Right renal pelvis (tissue), 4 donors: ENCODE measurements at places on chromosomes 6 and 20.

GRCh38 chr6:13275435-13275989 lies 52.8 kb downstream of the TBC1D7 start:
- no peak for DNase-seq

- no peak for DNase-seq
These were observed 3.2 kb downstream of the BHLHE23 start for GRCh38 chr20:63003546-63003945.

DNA sequence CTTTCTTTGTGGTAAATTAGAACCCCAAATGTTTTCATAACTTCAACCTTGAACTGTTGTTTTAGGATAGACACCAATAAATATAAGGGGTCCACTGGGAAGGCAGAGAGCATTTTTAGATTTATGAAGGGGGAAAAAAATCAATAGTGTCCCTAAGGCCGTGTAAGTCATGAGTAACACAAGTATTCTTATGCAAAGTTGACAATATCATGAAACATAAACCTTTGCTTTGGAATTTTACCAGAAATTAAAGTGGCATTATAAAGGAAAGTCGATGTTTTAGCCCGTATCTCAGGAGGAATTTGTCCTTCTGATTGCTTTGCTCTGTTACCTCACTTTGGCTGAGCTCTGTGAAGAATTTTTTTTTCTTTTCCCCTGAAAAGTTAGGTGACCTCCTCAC lies 394.9 kb upstream of the FLRT3 start:
- no peak for DNase-seq

GRCh38 chr20:10550204-10551118 lies 115.4 kb downstream of the SLX4IP start:
- no peak for DNase-seq

GRCh38 chr6:132058975-132059374 lies 107.8 kb upstream of the CCN2 start:
- DNase-seq: no peak

- DNase-seq: no peak
These were observed 97.5 kb downstream of the CDH26 start for GRCh38 chr20:60055740-60056139.

GRCh38 chr6:153942361-153942760 lies 96.7 kb upstream of the OPRM1 start:
- no peak for DNase-seq

- DNase-seq: no peak
These were observed 31.5 kb downstream of the TSBP1 start for GRCh38 chr6:32340242-32340641.

DNA sequence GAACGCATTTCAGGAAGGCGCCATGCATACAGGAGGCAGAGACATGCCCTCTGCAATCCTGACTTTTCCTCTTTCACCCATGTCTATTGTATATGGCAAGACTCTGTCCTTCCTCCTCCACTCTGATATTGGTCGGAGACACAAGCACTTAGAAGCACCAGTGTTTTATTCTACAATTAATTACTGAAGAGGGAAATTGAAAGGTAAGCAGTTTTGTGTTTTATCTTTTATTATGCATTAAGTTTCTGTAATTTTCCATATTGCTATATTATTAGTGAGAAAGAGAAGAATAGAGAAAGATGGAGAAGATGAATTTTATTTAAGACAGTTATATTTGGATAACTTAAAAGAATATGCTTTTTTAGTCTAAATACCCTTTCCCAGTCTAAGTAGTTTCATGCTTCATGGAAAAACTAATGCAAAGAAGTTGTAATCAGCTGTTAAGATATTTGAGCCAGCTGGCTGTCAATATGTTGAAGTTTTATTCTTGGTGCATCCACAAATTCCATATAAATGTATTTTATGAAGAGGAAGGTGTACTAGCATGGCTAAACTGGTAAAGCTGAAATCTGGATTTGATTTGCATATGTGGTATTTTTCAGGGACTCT lies 13.6 kb downstream of the ARID1B start:
- DNase-seq: no peak

DNA sequence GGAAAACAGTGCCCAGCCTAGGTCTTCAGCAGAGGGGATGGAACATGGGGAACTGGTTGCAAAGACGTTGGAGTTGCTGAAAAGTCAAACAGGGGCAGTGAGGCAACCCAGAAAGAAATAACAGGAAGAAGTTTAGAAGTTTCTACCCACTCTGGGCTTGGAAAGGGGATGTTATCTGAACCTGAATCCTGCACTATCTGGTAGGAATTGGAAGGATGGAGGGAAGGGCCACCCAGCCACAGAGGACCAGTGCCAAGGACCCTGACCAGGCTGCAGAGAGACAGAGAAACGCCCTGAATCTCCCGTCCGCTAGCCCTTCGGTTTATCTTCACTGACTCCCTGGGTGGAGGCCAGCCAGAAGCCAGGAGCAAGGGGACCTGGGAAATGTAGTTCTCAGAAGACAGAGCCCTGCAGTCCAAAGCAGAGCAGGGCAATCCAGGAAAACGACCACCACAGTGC lies 217.3 kb upstream of the RREB1 start:
- DNase-seq: no peak

GRCh38 chr20:47950124-47950912 lies 165.0 kb upstream of the SULF2 start:
- DNase-seq: no peak

GRCh38 chr6:4323322-4323721 lies 187.9 kb upstream of the ECI2 start:
- DNase-seq: no peak

- no peak for DNase-seq
These were observed 332.0 kb downstream of the HAO1 start for GRCh38 chr20:7608250-7608649.

- DNase-seq: no peak
These were observed 24.7 kb downstream of the RCAN2 start for GRCh38 chr6:46466570-46466969.

DNA sequence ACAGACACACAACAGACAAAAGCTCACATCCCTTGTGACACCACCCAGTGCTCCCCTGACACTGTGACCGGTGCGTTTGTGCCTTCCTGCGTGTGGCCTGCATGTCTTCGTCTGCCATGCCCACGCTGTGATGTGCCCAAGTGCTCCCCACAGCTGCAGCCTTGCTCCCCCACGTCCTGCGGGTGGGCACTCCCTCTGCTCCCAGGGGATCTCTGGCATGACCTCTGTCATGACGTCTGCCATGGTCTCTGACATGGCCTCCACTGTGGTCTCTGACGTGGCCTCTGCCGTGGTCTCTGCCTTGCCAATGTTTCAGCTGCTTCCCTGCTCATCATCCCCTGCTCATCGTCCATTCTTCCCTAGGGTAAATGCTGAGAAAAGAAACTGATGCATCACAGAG lies 200.9 kb downstream of the DLL1 start:
- DNase-seq: no peak

DNA sequence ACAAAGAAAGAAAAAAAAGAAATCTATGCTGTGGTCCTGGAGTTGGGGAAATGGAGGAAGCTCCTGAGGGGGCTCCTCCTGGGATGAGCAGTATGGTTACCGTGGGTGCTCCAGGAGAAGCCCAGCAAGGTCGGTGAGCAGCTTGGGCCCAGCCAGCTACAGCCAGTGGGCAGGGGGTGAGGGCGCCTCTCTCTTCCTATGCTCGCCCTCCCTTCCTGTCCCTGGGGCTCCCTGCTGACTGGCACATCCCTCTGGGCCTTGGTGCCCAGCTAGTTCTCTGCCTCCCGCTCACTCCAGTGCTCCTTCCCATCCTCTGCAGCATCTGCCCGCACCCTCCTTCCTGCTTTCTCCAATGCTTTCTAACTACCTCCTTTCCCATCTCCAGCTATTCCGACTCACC lies 16.6 kb downstream of the CD40 start:
- DNase-seq: no peak

DNA sequence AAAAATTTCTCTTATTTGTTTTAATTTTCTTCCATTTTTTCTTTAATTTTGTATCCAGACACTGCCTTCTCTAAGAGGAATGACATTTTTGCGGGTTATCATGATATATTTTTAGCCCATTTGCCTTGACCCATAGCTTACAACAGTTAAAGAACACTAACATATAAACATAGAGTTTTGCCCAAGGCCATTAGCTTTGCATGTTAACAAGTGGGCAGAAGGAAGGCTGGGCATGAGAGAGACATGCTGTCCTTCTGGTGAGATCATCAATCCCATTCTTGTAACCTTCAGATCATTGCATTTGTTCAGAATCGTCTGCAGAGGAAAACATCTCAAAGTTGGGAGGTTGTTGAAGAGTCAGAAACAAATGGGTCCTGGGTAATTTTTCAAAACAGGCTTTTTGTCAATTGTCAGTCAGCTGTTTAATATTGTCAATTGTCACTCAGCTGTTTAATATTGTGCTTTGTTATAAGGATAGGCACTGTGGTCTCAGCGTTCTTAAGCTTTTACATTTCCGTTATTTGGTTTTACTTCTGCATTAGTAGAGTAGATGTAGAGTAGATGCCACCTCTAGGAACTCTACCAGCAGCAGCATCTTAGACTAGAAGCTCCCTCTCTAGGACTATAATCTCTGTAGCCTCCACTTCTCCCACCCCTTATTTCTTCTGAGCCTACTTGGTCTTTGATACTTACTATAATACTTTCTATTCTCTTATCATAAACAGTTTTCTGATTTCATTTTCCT lies 243.1 kb downstream of the ESR1 start:
- no peak for DNase-seq

GRCh38 chr6:87807475-87807874 lies 105.4 kb upstream of the AKIRIN2 start:
- no peak for DNase-seq

DNA sequence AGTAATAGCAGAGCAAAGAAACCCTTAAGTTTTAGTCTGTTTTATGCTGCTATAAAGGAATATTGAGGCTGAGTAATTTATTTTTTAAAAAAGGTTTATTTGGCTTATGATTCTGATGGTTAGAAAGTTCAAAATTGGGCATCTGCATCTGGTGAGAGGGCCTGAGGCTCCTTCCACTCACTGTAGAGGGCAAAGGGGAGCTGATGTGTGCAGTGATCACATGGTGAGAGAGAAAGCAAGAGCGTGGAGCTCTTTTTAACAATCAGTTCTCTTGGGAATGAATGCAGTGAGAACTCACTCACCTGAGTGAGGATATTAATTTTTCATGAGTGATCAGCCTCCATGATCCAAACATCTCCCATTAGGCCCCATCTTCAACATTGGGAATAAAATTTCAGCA lies 36.4 kb upstream of the SAMD3 start:
- DNase-seq: no peak

GRCh38 chr6:166411721-166412151 lies 29.0 kb upstream of the MPC1 start:
- DNase-seq: no peak

DNA sequence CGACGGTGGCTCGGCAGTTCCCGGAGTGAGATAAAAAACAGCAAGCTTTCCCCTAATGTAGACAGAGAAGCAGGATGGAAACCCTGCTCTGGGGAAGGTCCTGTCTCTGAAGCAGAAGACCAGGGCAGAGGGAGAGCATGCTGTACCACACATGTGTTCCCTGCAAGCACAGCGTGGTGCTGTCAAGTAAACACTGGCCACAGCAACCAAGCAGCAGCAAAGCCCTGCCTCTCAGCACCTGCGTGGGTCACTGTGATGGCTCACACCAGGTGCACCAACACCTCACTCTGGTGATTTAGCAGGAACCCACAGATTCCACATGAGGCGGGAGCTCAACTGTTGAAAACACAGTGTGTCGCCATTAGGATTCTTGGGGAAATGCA lies 65.2 kb upstream of the TXNDC5 start:
- no peak for DNase-seq

GRCh38 chr20:33423141-33423834 lies 20.3 kb downstream of the SNTA1 start:
- no peak for DNase-seq

GRCh38 chr20:57707320-57707719 lies 2.5 kb downstream of the PMEPA1 start:
- DNase-seq: no peak

GRCh38 chr20:43724383-43724782 lies 2.4 kb downstream of the GTSF1L start:
- no peak for DNase-seq

GRCh38 chr20:2542361-2542760 lies 6.0 kb downstream of the TMC2 start:
- no peak for DNase-seq

GRCh38 chr6:148524471-148524882 lies 181.8 kb downstream of the SASH1 start:
- DNase-seq: no peak

GRCh38 chr6:139597771-139598755 lies 223.6 kb upstream of the CITED2 start:
- DNase-seq: no peak

DNA sequence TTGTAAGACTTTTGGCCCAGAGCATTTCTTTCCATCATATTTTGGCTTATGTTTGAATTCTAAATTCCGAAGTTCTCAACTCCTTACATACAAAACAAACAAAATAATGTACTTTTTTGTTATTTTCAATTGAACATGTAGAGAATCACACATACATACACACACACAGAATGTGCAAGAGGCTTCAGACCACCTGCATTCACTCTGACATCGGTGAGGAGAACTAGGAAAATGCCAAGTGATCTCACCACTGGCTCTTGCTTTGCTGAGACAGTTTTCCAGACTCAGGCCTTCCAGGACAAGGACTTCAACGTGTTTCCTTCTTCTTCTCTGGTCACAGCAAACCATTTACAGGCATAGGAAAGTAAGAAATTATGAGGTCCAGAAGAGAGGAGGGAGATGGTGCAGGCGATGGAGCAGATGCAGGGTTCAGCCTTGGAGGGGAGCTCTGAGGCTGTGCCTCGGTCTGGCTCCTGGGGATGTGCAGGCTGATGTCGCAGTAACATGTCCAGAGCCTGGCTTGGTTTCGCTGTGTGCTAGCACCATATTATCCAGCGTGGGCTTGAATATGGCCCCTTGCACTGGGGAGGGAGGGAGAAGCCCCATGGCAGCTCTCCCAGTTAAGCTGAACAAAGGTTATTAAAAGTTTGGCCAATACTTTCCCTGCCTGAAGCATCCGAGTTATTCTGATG lies 93.4 kb downstream of the DACT2 start:
- DNase-seq: no peak

DNA sequence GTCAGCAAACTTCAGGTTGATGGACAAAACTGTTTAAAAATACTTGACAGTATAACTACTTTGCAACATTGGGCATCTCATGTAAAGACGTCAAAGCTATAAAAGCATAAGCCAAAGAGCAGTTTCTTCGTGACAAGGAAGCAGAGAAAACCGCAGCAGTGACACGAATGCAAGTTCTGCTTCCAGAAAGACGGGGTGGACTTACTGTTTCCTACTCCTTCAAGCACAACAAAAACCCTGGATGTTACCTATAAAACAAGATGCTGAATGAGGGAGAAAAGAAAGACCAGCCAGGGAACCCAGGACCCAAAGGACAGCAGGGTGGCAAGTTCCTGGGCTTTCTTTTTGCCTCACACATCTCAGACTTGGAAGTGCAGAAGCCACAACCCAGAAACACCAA lies 98.0 kb downstream of the DLL1 start:
- no peak for DNase-seq

GRCh38 chr20:33232486-33233072 lies 3.2 kb upstream of the BPIFA1 start:
- no peak for DNase-seq
